SK-N-DZ (cell line): ENCODE measurements at places on chromosomes 1 and 21.

DNA sequence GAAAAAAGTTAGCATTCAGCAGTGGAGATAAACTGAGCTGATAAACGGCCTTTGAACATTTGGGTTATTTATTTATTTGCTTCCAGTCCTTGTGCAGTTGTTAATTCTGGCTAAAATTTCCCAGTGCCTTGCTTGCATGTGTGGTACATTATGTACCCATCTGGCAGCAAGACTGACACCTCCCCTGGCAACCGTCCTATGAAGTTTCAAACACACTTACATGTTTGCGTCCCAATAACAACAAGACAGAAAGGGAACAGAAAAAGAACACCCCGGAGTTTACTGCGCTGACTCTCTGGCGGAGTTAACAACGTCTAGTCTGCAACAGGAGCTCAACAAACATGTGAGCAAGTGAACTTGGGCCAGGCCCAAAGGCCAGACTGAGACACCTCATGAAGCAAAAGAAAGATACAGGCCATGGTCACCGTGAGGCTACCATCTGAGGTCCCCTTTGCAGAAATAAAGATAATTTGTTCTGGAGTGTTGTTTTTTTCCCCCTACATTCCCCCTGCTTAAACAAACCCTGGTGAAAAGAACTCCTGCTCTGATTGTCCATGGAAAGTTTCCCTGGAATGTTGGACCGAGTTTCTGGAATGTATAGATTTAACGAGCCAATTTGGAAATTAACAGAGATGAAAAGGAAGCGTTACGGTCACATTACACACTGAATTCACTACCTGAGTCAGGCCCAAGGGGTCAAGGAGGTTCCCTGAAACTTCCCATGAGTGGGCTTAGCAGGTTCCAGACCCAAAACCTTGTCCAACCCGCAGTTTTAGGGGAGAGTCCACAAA lies 33.4 kb downstream of the TRABD2B start:
- no peak for DNase-seq

- no peak for DNase-seq
These were observed 43.7 kb downstream of the SAMD13 start for GRCh38 chr1:84345220-84345619.

DNA sequence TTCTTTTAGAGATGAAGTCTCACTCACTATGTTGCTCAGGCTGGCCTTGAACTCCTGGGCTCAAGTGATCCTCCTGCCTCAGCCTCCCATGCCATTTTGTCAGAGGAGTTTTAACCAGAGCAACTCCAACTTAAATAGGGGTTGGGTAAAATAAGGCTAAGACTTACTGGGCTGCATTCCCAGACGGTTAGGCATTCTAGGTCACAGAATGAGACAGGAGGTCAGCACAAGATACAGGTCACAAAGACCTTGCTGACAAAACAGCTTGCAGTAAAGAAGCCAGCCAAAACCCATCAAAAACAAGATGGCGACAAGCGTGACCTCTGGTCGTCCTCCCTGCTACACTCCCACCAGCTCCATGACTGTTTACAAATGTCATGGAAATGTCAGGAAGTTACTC lies 5.7 kb upstream of the DNAH14 start:
- no peak for DNase-seq

GRCh38 chr1:154773551-154773950 lies 96.5 kb downstream of the KCNN3 start:
- no peak for DNase-seq

DNA sequence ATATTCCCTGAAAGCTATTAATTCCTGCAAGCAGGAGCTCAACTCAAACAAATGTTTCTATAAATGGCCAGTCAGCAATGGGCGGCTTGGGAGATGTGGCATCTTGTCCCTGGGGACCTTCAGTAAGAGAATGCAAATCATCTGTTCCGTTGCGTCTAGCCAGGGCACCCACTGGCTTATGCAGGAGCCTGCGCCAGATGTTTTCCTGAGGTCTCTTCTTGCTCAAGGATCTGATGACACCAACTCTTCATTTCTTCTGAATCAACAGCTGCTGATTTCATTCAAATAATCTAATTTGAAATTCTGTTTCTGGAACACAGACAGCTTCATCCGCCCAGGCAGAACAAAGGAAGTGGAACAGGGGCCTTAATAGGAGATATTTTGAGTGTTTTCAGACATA lies 70.0 kb upstream of the AJAP1 start:
- no peak for DNase-seq

DNA sequence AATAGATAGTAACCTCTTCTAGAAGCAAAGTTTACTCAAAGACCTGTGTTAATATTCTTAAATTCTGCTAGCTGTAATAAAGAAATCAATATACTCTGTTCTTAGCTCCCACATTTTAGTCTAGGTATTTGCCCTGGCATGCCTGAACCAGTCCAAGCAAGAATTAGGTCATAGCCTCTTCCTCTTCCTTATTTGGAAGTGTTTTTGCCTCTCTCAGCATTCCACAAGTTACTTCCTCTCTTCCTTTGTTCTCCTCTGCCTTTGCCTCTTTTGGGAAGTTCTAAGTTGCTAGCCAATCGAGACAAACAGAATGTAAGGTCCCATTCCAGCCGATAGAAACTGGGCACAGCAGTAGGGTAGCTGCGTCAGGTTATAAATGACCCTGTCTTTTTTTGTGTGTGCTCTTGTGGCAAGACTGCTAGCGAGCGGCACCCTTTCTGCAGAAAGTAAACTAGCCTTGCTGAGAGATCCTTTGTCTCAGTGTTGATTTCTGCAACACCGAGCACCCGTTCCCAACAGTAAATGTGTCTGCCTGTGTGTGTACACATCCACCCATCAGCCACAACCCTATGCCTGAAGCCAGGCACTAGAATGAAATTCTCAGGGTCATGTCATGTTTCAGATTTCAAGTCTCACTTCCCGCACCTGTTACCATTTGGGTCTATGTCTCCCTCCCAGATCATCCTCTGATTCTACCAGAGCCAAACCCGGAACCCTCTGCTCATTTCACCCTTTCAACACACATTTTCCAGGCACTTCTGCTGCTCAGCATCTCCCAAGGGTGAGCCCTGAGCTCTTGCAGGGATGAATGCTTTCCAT lies 37.5 kb downstream of the LRRC3 start:
- no peak for DNase-seq

GRCh38 chr1:15424146-15424667 lies 14.0 kb upstream of the CTRC start:
- no peak for DNase-seq

- no peak for DNase-seq
These were observed 19.1 kb downstream of the AGL start for GRCh38 chr1:99869304-99869703.

GRCh38 chr1:34770891-34771504 lies 10.0 kb upstream of the GJB3 start:
- no peak for DNase-seq

DNA sequence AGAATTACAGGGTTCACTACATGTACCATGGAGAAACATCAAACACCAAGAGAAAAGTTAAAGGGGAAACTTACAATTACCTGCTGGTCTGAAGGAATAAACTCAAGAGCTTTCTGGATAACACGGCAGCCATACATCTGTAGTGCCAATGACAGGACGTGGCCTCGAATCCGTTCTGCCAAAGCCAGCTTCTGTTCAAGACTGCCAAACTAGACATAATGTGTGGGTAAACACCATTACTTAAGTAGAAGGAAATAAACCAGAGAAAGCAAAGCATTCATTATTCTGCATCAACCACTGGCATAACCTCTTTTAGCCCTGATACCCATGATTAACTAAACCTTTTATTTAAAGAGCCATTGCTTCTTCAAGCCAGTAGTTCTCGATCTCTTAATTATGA lies 41.5 kb upstream of the SDC3 start:
- no peak for DNase-seq

DNA sequence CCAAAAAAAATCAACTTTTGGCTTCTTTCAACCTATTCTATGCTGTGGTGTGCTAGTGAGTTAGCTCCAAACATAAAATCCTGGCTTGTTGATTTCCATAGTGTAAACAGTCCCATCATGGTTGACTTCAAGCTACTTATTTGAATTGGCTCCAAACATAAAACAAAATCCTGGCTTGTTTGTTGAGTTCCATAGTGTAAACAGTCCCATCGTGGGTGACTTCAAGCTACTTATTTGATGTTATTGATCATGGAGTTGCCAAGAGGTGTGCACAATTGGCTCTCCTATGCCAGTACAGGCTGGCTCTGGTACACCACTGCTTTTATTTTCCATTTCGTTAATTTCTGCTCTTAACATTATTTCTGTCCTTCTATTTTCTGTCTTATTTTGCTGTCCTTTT lies 1.8 kb upstream of the COA6 start:
- DNase-seq: no peak

GRCh38 chr21:18461743-18462142 lies 58.2 kb upstream of the TMPRSS15 start:
- DNase-seq: no peak
